Peyer's patch (tissue), 4 donors: ENCODE measurements at places on chromosomes 12 and 14.

DNA sequence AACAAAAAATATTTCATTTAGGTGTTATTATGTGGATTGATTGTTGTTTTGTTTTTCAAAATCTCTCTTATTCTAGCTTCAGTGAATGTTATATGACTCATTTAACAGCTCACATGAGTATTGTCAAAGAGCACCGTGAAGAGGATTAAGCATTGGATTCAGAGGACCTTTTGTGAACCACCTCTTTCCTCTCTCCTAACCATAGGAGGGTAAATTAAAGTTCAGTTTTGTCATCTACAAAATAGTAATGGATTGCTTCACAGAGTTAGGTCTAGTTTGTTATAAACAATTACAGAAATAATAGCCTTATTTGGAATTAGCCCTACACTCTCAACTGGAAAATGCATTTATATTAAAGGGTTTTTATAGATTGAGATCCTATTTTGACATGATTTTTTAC is 962 bp upstream of the KERA start:
- DNase-seq, result no peak

GRCh38 chr14:101854366-101854765 is 92.9 kb downstream of the PPP2R5C start:
- no peak for DNase-seq

GRCh38 chr12:113082486-113083148 is 26.1 kb downstream of the DTX1 start:
- DNase-seq, result no peak

GRCh38 chr12:107129315-107129930 is 36.1 kb upstream of the CRY1 start:
- DNase-seq, result no peak

GRCh38 chr12:98466640-98467400 is 48.6 kb upstream of the TMPO start:
- no peak for DNase-seq

DNA sequence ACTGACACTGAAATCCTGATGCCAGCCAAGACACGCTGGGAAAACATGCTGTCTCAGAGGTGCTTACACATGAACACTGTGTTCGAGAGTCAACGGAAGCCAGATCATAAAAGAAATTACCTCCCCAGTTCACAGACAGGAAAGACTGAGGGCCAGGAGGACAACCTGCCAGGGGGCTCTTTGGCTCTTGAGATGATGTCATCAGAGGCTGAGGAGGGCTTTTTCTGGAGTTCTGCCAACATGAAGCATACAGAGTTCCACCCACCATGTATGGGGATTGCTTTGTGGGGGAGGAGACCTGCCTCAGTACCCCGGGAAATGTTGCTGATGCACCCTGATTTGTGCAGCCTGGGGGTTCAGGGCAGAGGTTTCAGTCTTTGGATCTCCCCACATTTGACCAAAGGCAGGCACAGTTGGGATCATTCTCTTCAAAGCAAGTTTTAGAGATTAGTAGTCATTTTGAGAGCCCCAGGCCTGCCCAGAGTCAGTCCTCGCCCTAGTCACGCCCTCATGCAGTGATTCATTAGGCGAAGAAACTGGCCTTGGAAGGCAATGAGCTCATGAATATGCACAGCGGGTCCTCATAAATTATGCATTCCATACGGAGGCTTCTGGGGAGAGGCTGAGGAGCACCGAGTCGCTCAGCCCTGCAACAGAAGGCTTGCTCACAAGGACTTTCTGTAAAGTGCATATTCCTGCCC is 34.9 kb upstream of the EML1 start:
- peak; percentile 39 for DNase-seq

- no peak for DNase-seq
Measured at GRCh38 chr12:6146951-6147350, 22.5 kb upstream of the VWF start.

GRCh38 chr12:18422871-18423270 is 161.6 kb downstream of the PIK3C2G start:
- DNase-seq, result no peak

- no peak for DNase-seq
Measured at GRCh38 chr12:90858252-90858651, 96.7 kb downstream of the CCER1 start.

GRCh38 chr12:54356228-54356627 is 8.1 kb downstream of the GPR84 start:
- no peak for DNase-seq

DNA sequence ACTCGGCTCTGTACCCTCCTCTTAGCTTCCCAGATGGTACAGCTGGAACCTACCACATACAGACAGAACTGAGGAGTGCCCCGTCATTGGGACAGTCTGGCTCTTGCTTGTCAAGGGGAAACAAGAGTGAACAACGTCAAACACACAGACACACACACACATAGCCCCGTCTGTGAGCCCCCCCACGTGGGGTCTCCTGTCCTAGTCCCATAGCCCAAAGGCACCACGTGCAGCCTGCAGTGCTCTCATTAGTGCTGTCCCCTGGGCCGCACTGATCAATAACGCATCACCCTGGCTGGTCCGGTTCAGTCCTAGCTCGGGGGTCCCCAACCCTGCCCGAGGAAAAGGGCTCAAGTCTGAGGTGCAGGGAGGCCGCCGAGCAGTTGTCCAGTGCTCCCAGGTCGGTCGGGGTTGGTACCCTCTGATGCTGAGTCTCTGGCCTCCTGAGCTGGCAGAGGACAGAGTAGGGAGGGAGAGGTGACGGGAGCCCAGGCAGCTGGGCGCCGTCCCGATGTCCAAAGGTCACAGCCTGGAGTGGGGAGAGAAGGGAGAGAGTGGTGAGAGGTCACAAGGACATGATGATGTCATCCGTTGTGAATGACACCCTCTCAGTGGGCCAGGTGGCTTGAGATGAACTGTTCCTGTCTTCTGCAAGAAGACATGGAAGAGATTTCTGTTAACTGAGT is 105.4 kb upstream of the NOS1 start:
- peak; percentile 61 for DNase-seq

DNA sequence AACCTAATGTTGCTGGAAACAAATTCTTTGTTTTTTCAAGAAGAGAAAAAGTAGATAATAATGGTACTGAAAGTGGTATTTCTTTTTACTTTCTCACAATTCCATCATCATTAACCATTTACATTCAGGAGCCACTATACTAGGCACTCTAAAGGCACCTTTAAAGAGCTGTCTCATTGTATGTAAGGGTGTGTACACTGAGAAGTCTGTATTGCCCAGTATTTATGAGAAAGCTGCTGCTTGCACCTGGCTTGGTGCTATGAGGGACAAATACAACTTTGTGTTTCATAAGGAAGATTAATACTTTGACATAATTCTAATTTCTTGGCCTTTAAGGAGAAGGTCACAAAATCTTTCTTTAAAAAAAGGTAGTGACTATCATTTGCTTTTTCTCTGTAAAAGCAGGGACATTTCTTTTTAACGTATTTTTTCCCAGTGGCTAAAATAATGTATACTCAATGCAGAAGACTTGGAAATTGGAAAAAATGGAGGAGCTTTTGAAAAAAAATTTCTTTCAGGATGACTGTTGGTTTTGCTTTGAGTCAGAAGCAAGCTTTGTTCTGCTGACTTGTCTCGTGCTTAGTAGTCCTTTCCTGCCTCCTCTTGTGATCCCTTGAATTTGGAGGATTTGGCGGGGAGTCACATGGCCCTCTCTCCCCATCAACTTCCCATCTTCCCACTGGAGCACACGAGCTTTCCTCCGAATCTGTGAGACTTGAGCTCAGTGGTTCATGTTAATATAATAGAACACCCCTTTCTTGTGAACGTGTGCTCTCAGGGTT is 50.1 kb downstream of the RASSF3 start:
- peak; percentile 9 for DNase-seq

- no peak for DNase-seq
Measured at GRCh38 chr12:63787306-63787705, 7.6 kb downstream of the RXYLT1 start.

GRCh38 chr12:97940629-97941028 is 478.0 kb downstream of the RMST start:
- DNase-seq, result no peak

GRCh38 chr12:106907411-106907810 is 48.3 kb upstream of the TMEM263 start:
- no peak for DNase-seq

GRCh38 chr14:79515158-79515557 is 696.1 kb downstream of the DIO2 start:
- no peak for DNase-seq

- DNase-seq, result no peak
Measured at GRCh38 chr14:54166049-54166950, 209.7 kb upstream of the BMP4 start.

DNA sequence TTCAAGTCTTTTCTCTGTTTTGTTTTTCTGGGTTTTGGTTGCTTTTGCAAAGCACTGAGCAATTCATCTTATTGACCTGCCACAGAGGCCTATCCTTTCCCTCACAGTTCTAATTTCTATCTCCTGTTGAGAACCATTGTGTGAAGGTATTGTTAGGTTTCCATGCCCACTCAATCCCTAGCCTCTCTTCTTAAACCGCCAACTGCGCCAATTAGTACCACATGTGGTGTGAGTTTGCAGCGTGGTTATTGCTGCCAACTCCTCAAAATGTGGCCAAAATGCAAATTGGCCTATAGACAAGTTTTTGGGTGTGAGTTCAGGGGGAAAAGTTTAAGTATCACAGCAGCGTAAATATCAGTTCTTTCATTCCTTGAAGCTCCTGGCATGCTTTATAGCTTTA is 232.6 kb downstream of the FLRT2 start:
- no peak for DNase-seq

GRCh38 chr12:106139422-106140171 is 843 bp upstream of the NUAK1 start:
- DNase-seq, result no peak

DNA sequence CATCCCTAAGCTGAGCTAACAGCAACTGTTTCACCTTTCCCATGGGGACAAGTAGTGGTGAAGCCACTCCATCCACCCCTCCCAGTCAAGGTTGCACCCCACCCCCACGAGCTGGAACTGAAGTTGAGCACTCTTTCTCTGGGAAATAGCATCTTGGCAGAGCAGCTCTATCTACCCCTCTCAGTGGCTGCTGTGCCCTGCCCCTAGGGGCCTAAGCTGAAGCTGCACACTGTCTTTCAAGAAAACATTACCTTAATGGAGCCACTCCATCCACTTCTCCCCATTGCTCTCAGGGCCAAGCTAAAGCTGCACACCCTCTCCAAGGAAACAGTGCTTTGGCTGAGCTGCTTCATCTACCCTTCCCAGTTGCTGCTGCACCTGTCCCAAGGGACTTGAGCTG is 170.6 kb upstream of the CCDC196 start:
- DNase-seq, result no peak

GRCh38 chr12:52245962-52246569 is 13.0 kb downstream of the KRT7 start:
- DNase-seq, result no peak

GRCh38 chr14:63032076-63032475 is 13.2 kb downstream of the KCNH5 start:
- no peak for DNase-seq

DNA sequence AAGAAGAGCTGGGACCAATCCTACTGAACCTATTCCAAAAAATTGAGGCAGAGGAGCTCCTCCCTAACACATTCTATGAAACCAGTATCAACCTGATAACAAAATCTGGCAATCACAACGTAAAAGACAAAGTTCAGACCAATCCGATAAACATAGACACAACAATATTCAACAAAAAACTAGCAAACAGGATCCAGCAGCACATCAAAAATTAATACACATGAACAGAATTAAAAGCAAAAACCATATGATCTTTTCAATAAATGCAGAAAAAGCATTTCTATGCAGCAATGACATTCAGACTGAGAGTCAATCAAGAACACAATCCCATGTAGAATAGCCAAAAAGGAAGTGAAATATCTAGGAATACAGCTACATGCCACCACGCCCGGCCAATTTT is 7.0 kb upstream of the CLEC14A start:
- DNase-seq, result no peak

GRCh38 chr14:74860899-74861733 is 14.8 kb downstream of the PROX2 start:
- DNase-seq, result peak; percentile 95

GRCh38 chr14:106879241-106879640 is 1352.9 kb downstream of the TMEM121 start:
- no peak for DNase-seq

DNA sequence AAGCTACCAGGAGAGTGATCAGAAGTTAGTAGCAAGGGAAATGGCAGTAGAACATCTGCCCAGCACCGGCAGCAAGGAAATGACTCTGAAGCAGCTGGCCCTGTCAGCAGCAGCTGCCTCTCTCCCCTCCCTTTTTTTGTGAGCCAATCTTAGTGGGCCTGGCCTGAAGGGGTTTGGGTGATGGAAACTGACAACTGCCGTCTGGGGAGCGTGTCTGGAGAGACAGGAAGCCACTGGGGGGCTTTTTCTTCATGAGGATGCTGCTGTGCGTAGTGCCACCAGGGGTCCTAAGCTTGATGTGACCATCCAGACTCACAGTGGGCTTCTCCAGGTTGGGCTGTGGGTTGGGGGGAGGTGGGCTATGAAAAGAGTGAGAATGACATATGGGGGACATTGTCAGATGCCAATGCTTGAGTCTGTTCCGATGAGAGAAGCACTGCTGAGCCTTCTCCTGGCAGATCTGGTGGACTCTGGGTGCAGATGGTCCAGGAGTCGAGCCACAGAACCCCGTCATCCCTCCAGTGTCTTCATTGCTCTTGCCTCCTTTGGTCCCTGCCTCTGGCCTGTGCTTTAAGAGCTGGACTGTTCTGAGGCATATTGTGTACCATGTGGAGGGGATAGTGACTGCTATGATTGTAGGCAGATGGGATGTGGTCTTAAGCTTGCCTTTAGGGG is 87.6 kb upstream of the HIF1A start:
- DNase-seq, result no peak

GRCh38 chr14:99207456-99207855 is 64.5 kb downstream of the BCL11B start:
- no peak for DNase-seq

GRCh38 chr14:64117671-64118402 is 176.3 kb downstream of the ESR2 start:
- DNase-seq, result no peak

- peak; percentile 63 for DNase-seq
Measured at GRCh38 chr12:116547955-116548501, 11.2 kb upstream of the MAP1LC3B2 start.

DNA sequence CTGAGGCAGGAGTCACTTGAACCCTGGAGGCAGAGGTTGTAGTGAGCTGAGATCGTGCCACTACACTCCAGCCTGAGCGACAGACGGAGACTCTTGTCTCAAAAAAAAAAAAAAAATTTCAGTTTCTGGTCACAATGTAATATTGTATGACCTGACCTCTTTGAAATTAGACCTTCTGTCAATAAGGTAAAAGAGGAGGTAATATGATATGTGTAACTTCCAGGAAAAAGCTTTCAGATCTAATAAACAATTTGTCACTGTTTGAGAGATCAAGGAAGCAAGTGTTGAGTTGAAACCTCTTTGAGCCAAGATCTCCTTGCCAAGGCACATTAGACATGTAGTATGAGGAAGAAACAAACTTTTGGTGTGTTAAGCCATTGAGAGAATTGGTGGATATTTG is 101.7 kb upstream of the ATF7IP start:
- no peak for DNase-seq

DNA sequence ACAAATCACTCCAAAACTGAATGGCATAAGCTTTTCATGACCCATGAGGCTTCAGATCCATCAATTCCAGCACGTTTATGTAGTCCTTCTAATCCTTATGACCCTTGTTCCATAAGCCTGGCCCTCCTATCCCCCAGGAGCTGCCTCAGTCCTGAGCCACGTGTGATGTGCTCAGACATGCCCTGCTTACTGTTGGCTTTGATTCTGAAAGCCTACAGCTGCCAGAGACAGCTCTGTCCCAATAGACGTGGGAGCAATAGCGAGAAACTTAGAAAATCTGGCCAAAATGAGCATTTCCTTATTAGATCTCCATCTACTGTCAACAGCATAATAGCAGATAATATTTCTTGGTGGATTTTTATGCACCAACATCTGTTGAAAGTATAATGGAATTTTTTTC is 33.2 kb downstream of the DUSP6 start:
- DNase-seq, result no peak

GRCh38 chr12:106247674-106248311 is at the start of gene CKAP4:
Gene CKAP4, minus strand, starts transcription at chr12:106248020. Its CDS starts 169 bp downstream, at chr12:106247851.
- peak; percentile 53 for DNase-seq
